ENCODE measurements at places on chromosomes 16 and 17.

DNA sequence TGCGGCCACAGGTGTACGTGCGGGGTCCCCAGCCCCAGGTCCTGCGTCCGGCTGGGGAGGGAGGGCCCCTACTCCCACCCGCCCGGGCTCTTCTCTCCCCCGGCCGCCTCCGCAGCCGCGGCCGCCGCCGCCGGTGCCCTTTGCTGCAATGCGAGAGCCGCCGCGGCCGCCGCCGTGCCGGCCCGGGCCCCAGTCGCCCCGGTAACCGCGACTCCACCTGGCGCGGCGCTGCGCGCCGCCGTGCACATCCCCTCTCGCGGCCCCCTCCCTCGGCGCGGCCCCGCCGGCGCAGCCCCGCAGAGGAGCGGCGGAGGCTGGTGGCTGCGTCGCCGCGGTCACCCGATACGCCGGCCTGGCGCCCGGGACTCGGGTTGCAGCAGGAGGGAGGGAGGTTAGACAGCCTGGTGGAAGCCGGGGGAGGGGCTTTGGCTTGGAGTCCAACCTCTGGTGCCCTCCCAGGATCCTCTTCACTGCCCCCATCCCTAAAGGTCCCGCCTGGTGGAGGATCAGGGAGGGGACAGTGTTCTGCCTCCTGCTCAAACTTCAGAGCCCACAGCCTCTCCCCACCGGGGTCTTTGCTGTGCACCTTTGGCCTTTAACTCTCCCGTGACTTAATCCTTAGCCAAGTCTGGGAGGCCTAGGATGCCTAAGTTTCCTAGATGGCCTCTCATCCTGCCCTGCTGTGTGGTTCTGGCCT is 32.9 kb downstream of the SRCIN1 start:
- DNase-seq = no peak

GRCh38 chr16:13391337-13391736 is 489.9 kb downstream of the SHISA9 start:
- no peak for DNase-seq

DNA sequence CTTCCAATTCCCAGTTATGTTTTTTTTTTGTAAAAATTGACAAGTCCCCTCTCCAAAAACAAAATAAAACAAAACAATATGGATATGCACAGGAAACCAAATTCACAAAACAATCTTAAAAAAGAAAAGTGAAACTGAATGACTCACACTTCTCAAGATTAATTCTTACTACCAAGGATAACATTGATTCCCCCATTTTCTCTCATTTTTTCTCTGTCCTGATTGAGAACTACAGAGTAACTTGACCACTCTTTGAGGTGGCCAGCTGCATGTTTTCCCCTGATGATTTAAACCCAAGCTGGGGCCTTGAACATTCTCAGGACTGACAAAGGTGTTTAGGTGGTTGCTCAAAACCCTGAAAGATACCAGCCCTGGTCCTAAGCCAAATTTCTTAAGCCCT is 149.0 kb downstream of the AHSP start:
- DNase-seq = no peak

GRCh38 chr17:31788571-31788946 is 70.5 kb downstream of the COPRS start:
- no peak for DNase-seq

- peak; percentile 69 for DNase-seq
Observed at GRCh38 chr17:43907425-43907981, at the start of gene MPP2. TSS of gene MPP2 (minus strand) at chr17:43907536. CDS start at chr17:43904460, 3,076 bp downstream.

- no peak for DNase-seq
Observed at GRCh38 chr16:87466975-87467501, 25.8 kb downstream of the ZCCHC14 start.

- DNase-seq = no peak
Observed at GRCh38 chr16:84284154-84284722, 10.4 kb upstream of the WFDC1 start.

DNA sequence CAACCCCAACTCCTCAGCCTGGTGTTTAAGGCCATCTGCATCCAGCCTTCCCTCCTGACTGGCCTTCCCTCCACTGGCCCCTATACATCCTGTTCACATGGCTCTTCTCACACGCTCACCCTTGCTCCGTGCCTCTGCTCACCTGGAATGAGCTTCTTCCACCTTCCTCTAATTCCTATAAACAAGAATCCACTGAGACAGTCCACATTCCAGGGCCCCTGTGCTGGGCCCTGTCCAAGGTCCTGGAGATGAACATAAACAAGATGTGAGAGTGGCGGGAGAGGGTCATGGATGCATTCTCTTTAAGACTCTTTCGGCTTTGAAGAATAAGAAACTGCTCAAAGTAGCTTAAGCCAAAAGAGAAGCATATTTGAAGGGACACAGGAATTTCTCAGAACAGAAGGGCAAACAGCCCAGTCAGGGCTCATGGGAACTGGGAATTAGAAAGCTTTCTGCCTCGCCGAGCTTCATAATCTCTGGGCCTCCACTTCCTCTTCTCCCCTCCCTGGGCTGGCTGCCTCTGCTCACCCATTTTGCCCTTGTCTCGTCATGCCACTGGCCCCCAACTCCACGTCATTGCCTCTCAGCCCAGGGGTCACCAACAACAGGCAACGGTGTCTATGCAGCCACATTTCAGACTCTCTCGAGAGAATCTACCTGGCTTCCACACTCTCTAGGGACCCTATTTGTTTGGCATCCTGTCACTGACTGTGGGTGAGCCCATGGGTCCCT is 13.5 kb downstream of the SPPL2C start:
- DNase-seq = no peak

- DNase-seq = peak; percentile 74
Observed at GRCh38 chr16:81623365-81624102, 155.6 kb upstream of the PLCG2 start.

- DNase-seq = no peak
Observed at GRCh38 chr16:19718624-19718965, 524 bp downstream of the IQCK start.

All from CD4-positive, alpha-beta T cell treated with Interferon alpha-2 for 1 hour (primary cell).